ENCODE measurements at places on chromosomes 16 and 17.

DNA sequence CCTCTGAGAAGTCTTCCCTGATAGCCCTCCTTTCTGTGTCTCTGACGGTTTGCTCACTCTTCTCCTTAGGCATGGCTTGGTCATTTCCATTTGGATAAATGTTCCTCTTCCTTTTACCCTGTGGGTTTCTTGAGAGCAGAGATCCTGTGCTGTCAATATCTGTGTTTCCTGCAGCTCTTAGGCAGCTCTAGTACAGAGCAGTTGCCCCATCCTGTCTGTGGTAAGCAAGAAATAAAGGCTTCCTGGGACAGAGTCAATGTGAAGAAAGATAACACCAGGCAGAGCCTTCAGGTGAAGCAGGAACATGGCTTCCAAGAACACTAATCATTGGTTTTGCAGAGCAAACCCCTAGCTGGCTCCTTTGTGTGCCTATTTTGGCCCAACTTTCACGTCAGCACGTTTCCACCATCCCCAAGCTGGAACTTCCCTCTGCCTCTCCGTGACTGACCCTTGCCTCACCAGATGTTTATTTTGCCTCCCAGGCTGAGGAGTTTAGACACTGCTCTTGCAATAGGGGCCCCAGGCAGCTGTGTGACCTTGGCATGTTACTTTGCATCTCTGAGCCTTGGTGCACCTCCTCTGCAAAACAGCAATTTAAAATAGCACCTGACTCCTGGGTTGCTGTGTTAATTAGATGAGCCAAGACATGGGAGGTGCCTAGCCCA is 49.6 kb upstream of the SIAH1 start:
- no peak for DNase-seq

DNA sequence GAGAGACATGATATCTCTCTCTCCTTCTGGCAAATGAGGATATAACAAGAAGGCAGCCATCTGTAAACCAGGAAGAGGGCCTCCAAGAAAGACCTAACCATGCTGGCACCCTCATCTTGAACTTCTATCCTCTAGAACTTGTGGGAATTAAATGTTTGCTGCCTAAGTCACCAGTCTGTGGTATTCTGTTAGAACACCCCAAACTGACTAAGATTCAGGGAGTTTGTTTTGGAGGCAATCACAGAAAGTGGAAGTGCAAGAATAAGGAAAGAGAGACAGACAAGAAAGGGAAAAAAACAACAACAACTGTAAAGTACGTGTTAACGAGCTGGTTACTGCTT is 114.5 kb upstream of the GOT2 start:
- DNase-seq, result no peak

GRCh38 chr16:79294568-79294967 is 306.0 kb downstream of the MAF start:
- no peak for DNase-seq

DNA sequence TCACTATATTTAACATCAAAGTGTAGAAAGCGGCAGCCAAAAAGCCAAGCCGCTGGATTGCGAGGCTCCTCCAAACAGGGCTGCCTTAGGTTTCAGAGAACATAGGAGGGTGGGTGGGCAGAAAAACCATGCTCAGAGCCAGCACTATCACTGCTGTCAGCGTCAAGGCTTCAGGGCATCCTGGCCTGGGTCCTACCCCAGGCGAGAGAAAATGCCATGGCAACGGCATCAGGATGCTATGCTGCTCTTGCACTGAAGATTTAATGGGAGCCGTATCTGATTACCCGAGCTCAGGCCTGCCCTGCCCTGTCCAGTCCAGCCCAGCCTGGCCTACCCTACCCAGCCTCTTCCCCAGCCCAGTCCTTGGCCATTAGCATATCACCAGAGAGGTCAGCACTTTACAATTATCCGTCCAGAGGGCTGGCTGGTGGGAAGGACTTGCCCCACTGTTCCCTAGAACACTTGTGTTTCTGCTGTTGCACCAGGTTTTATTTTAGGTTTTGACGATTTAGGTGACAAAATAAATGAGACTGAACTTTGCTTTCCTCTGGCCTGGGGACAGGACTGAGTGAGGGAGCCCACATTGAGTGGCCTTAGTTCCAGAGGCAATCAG is 61.1 kb downstream of the TOM1L2 start:
- DNase-seq, result no peak

DNA sequence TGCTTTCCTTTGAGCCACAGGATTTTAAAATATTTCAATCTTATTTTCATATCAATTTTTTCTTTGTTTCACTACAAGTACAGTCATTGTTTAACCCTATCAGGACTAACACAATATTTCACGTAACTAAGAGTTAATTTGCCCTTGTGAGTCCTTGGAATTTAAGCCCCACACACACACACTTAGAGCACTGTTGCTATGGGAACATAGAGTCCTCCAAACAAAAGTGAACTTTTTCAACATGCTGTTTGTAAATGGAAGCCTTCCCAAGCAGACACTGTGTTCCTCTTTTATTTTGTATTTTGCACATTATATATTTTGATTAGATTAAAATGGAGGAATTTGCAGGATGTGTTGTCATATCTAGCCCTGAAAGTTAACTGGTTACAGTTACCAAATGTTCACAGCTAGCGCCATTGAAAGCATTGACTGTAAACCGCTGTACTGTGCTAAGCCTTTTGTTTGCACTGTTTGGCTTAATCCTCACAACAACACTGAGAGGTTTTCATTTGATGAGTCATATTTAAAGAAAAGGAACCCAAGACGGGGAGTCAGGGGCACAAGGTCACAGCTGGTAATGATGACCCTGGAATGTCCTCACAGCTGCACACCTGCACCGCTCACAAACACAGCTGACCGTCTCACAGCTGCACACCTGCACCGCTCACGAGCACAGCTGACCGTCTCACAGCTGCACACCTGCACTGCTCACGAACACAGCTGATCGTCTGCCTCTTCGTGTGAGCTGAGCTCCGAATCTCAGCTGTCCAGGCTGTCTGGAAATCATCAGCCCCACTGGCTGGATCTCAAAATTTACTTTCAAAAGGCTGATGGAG is 6.3 kb downstream of the HSBP1 start:
- DNase-seq, result no peak

GRCh38 chr17:69064476-69064875 is 3.7 kb upstream of the ABCA9 start:
- DNase-seq, result no peak

DNA sequence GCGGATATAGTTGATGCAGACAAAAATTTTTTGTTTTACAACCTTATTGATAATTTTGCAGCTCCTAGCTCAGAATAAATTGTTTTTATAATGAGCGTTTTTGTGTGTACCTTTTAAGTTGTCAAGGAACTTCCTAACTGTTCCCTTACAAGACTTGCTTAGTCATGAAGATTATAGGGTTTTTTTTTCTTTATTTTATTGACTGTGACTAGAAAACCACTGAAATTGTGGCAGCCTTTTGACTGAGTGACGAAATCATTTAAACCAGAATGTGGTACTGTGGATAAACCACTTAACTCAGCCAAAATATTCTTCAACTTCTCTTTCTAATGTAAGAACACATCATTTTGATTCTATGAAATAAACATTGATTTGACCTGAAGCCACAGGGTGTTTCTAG is 40.8 kb upstream of the VPS4A start:
- DNase-seq, result no peak

GRCh38 chr16:80100186-80100585 is 440.6 kb upstream of the DYNLRB2 start:
- DNase-seq, result no peak

- DNase-seq, result no peak
Observed at GRCh38 chr17:53627511-53627910, 195.2 kb upstream of the KIF2B start.

GRCh38 chr16:85829171-85829719 is 29.8 kb downstream of the COX4I1 start:
- no peak for DNase-seq

- no peak for DNase-seq
Observed at GRCh38 chr17:59842901-59843652, 49.7 kb downstream of the TUBD1 start.

DNA sequence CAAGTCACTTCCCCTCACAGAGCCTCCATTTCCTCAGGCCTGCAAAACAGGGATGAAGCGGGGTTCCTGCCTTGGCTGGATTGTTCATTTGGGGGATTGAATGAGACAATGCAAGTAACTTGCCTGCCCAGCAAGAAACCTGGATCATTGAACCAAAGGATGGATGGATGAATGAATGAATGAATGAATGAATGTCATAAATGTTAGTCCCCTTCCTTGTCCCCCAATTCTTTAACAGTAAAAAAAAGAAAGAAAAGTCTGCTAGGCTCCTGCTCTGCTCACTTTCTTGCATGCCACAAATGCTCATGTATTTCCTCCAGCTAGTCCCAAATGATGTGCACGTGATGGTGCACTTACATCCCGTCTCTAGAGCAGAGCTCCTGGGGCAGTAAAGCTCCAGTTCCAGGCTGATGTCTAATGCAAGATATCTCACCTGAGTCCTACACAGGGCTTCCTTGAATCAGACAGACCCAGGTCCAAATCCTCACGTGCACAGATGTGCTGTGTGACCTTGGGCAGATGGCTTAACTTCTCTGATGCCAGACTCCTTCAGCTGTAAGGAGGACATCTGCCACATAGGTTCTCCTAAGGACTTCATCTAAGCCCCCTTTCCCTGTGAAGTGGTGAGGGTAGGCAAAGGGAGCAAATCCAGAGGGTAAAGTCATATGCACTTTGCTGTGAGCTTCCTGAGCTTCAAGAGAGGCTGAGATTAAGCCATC is 45.5 kb downstream of the C16orf82 start:
- no peak for DNase-seq

GRCh38 chr17:40466298-40466971 is 23.2 kb downstream of the IGFBP4 start:
- no peak for DNase-seq

- no peak for DNase-seq
Observed at GRCh38 chr17:64686705-64687104, 24.6 kb upstream of the SMURF2 start.

DNA sequence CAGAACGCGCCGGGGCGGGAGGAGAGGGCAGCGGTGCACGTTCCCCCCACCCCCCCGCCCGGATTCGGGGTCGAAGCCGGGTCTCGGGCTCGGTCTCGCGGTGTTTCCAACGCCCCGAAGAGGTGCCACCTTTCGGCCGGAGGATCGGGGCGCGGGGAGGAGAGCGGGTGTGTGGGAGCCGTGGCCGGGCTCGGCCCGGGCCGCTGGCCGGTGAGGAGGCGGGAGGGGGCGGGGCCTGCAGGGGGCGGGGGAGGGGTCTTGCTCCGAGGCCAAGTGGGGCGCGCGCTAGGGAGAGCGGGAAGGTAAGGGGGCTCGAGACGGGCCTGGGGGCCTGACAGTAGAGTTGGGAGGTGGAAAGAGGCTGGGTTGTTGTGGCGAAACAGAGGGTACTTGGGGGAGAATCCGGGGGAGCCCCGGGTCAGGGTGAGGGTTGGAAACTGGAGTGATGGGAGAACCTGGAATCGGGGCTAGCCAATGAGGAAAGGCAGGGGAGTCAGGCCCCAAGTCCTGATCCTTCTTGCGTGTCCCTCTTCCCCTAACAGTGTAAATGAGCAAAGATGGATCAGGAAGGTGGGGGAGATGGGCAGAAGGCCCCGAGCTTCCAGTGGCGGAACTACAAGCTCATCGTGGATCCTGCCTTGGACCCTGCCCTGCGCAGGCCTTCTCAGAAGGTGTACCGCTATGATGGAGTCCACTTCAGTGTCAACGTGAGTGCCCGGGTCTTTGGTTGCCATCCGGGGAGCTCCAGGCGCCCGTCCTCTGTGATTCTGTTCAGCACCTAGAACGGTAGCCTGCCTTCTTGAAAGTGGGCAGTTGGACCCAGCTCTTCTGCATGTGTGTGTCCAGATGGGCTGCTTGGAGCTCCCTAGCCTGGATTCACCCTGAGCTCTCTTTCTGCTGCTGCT is 873 bp downstream of the SETD1A start:
- DNase-seq, result no peak

DNA sequence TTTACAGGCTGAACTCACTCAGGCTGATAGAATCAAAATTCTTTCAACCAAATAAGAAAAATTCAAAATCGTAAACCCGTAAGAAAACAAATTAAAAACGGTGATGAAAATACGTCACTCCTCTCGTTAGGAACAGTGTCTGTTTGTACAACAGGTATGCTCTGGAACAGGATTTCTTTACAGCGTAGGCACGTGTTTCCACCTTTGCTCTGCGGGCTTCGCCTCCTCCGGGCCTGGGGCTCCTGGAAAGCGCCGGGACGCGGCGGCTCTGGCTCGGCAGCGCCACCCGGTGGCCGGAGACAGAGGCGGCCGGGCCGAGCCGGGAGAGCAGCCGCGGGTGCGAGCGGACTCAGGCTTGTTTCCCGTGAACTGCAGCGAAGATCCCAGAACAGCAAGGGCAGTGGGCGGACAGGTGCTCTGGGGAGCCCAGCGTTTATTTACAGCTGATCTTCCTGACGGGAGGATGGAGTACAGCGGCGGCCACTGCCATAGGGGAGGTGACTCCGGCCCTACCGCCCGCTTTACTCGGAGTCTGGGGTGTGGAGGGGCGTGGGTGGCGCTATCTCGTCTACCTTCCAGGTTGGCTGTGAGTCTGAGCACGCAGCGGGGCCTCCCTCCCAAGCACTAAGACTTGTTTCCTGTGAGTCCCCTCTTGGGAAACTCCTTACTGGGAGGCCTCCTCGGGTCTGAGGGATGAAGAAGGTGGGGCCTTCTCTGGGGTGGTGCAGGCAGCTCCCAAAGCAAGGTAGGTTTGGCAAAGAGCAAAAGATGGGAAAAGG is 40.5 kb upstream of the ATP2A3 start:
- DNase-seq, result peak; percentile 20
